ENCODE measurements at places on chromosomes 1 and 21.

DNA sequence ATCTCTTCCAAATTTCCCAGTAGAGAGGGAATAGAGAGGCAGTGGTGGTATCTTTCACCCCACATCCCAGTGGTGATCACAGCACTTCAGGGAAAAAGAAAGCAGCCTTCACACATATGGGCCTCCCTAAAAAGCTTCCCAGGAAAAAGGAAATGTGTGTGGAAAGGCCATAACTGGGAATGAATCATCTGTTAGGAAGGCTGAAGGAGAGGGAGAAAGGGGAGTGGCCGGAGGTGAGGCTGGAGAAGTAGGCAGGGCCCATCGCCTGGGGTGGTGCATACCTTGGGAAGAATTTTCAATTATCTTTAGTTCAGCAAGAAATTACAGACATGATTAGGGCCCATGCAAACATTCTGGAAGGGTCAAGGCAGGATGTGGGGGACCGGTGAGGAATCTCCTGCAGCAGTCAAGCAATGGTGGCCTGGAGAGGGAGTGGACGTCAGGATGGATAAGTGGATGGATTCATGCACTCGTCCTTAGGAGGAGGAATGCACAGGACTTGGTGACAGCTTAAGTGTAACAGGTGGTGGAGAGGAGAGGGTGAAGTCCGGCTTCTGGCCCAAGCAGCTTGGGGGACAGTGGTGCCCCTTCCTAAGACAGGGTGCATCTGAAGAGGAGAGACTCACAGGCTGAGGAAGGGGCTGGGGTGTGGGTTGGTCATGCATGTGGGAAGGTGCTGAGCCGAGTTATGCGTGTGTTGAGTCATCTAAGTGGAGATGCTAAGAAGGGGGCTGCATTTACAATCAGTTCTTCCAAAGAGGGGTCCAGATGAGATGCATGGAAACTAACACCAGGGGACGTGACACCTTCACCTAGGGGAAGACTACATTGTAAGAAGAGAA, 17.9 kb downstream of the HIVEP3 start:
- no peak for DNase-seq

DNA sequence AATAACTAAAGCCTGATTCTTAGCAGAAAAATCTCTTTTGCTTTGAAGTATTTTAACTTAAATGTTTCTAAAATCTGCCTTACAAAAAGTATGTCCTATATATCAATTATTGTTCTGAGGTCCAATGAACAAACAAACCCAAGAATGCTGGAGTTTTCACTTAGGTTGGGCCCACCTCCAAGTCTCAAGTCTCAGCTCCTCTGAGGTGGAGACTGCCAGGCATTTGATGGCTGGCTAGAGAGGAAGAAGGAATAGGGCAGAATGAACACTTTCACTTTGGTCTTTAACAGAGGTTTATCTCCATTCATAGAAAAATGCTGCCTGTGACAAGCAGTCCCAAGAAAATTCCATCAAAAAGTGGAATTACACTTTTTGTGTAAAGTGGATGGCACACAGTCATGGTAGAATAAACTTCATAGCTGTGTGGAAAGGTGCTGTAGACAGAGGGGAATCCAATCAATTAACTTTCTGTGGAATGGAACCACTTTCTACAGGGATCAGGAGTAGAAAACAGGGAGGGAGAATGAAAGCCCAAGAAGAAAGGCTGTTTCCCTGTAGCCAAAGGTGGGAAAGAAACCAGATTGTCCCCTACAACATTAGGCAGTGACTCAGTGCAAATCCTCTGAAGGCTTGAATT, 349.4 kb upstream of the RUNX1 start:
- DNase-seq = no peak

DNA sequence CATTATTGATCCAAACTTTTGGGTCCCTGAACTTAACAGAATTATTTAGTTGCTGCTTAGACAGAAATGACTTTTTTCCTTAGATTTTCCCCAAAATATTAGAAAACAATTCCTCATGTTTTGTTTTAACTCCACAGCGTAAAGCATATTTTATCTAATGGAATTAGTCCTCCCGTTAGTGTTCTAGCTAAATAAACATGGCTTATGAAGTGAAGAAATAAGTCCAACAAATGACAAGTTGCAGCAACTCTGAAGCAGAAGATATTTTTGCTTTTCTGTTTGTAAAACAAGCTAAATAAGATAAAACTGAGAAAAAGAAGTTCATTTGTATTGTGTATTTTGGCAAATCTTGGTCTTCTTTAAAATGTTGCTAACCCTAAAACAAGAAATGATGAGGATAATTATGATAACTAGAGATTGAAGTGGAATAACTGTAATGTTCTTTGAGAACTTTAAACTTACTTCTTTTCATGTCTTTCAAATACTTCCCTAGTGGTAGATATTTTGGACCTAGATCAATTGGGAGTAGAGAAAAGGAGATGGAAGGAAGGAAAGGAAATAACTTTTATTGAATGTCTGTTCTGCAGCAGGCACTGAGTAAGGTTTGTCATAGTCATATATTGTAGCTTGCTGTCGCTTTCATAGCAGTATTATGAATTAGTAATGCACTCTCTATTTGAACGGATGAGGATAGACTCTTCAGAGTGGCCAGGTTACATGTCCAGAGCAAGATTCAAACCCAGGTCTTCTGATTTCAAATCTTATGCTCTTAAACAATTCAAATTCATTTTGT, 12.5 kb downstream of the NFIA start:
- DNase-seq = no peak

- DNase-seq = no peak
Measured at GRCh38 chr21:16324630-16325029, 594.8 kb downstream of the USP25 start.

DNA sequence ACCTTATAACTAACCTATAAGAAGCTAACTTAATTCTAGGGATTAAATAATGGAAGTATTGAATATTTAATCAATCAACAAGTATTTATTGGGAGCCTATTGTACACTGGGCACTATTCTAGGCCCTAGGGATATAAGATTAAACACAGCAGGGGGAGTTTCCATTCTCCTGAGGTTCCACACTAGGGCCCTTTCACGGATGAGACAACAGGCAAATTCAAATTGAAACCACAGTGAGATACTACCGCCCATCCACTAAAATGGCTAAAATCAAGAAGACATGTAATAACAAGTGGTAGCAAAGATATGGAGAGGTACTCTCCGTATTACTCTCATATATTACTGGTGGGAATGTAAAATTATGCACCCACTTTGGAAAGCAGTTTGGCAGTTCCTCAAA, 674.4 kb downstream of the KIF26B start:
- DNase-seq = no peak

DNA sequence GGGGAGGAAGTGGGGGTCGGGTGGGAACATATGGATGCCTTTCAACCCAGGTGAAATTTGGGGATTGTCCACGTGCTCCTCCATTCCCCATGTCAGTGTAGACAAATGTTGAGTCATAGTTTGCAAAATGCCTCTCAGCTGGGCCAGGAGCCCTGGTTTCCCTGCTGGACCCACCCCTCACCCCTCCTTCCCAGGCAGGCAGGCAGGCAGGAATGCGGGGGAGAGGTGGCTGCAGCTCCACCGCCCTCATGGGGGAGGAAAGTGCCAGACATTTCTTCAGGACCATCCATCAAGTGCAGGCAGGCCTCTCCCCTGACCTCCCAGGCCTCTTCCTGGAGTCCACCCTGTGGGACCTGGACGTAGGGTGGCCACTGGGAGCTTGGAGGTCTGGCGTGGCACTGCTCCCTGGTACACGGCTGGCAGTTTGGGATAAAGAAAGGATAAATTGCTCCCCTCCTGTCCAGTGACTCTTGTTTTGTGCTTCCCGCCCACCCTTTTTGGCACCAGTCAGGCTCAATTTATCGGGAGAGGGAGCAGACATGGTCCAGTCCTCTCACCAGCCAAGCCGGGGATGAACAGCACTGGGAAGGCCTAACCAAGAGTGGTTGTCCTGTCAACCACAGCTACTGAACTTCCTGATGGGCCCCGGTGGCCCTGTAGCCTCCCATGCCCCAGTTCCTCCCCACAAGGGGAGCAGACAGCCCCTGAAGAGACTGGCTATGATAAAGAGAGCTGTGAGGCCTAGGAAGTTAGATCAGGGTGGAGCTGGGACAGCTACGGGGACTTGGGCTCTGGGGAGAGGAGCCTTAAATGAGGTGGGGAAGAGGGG, 18.9 kb downstream of the NPR1 start:
- no peak for DNase-seq

DNA sequence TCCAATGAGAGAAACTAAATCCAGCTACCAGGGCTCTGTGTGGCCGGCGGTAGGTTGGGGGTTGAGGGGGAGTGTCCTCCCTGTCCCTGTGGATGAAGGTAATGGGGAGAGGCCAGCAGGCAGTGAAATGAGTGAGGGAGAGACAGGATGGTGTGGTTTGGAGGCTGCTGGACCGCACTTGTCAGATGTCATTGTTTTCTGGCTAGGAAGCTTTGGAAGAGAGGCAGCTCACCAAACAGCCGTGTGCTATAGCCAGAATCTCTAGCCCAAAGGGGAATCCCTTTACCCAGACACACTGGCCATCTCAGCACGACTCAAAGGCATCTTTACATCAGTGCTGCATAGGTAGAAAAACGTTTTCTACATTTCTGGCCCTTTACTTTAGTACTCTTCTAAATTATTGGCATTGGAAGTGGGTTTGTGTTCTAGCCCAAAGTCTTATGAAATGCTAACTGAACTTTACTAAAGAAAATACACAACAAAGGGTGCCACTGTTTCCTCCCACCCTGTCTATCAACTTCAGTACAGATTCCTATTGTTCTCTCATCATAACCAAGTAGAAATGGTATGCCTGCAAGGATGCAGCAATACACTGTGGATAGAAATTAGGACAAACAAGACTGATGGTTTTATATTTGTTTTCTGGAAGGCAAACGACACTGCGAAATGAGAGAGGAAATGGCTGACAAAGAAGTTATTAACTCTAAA, 95.9 kb upstream of the COA6 start:
- DNase-seq = no peak

GRCh38 chr1:42013881-42014470, 95.3 kb upstream of the HIVEP3 start:
- no peak for DNase-seq

- no peak for DNase-seq
Measured at GRCh38 chr1:208737161-208737560, 493.0 kb upstream of the PLXNA2 start.

GRCh38 chr21:26945916-26946675, 20.8 kb downstream of the ADAMTS5 start:
- no peak for DNase-seq

DNA sequence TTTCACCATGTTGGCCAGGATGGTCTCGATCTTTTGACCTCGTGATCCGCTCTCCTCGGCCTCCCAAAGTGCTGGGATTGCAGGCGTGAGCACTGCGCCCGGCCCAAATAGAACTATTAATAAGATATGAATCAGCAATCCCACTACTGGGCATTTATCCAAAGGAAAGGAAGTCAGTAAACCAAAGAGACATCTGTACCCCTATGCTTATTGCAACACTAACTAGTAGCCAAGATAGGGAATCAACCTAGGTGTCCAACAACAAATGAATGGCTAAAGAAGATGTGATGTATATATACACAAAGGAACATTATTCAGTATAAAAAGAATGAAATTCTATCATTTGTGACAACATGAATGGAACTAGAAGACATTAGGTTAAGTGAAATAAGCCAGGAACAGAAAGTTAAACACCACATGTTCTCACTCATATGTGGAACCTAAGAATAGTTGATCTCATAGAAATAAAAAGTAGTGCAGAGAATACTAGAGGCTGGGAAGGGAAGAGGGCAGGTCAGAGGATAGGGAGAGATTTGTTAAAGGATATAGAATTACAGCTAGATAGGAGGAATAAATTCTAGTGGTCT, 48.8 kb downstream of the XPR1 start:
- no peak for DNase-seq

GRCh38 chr1:29055160-29055559, 68.5 kb downstream of the TMEM200B start:
- no peak for DNase-seq

GRCh38 chr1:28365864-28366263, 3.7 kb upstream of the PHACTR4 start:
- no peak for DNase-seq

GRCh38 chr1:88867743-88868521, 23.4 kb downstream of the GTF2B start:
- DNase-seq = no peak

DNA sequence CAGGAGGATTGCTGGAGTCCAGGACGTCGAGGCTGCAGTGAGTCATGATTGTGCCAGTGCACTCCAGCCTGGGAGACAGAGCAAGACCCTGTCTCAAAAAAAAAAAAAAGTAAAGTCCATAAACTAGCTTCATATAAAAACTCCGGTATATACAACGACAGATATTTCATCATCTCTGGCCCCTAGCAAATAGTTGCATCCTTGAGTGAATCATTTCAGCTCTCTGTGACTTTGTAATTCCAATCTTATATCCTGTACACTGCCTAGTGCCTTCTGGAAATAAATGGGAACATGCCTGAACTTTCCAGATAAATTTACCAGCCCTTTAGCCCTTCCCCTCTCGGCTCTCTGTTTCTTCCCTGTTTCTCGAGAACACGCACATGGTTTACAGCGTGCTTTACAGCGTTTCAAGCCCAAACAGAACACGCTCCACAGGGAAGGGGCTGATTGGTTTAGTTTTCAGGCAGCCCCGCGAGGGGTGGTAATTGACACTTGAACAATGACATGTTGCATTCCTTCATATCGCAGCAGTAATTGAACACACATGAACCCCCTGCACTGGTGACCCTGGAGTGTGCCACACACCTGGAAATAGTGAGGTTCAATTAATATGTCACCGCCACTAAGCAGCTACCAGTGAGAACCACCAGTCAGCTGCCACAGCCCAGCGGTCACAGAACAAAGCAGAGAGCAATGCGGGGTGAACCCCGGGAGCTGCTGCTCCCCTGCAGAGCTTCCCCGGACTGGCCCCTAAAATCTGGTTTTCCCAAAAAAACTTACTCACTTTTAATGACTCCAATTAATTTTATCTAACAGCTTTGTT, 35.7 kb upstream of the SIM2 start:
- DNase-seq = no peak

DNA sequence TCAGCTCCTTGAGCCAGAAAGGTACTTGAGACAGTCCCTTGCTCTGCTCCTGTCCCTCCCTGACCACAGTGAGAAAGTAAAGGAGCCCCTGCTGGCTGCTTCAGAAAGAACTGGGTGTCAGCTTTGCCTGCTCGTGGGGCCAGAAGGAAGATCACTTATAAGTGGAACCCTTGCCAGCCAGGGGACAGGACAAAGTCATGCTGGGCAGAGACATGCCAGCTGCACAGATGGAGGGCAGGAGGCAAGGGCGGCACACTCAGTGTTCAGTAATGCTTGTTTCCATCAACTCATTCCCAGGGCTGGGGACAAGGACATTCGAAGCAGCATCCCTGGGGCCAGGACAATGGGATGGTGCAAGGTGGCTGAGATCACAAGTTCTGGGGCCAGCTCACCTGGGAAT, 41.8 kb downstream of the NTPCR start:
- DNase-seq = no peak
